ENCODE measurements at places on chromosomes 6 and 20. TPM values are rescaled to one million over a fixed set of nuclear protein-coding genes. Genes with fewer than 3 reads are reported as not detected.

The OPRM1 gene
- not detected for total RNA-seq

The LHFPL5 gene
- total RNA-seq, result not detected

The DLGAP4 gene
- total RNA-seq, result 25.9 TPM

The LY6G6F gene
- total RNA-seq, result not detected

The MCM8 gene
- 5.4 TPM for total RNA-seq

The MEI4 gene
- not detected for total RNA-seq

The TENT5A gene
- 24.9 TPM for total RNA-seq

The TFAP2D gene
- total RNA-seq, result not detected

The PACSIN1 gene
- total RNA-seq, result not detected

The GPR63 gene
- 3.0 TPM for total RNA-seq

The ZBTB12 gene
- total RNA-seq, result 13.2 TPM

The TMEM170B gene
- total RNA-seq, result 4.5 TPM

The TBXT gene
- not detected for total RNA-seq

The DUSP15 gene
- total RNA-seq, result not detected

The FLRT3 gene
- total RNA-seq, result 5.1 TPM

The MATN4 gene
- under 0.01 TPM for total RNA-seq

The SNAP25 gene
- total RNA-seq, result 4.5 TPM

The HLA-DRB5 gene
- total RNA-seq, result not detected

The MLN gene
- not detected for total RNA-seq

The SLA2 gene
- not detected for total RNA-seq

The KHDRBS2 gene
- total RNA-seq, result not detected

The PRKN gene
- total RNA-seq, result 5.6 TPM

The SIRPB2 gene
- total RNA-seq, result not detected

The SLC22A16 gene
- under 0.01 TPM for total RNA-seq

The ZSCAN31 gene
- total RNA-seq, result 5.9 TPM

The PRSS16 gene
- not detected for total RNA-seq

The OR2B6 gene
- total RNA-seq, result 0.17 TPM

The TRIM26 gene
- 22.5 TPM for total RNA-seq

The RAET1L gene
- total RNA-seq, result not detected

The IL17F gene
- not detected for total RNA-seq

The MAPK13 gene
- 7.6 TPM for total RNA-seq

The DDO gene
- 8.7 TPM for total RNA-seq

The AP5S1 gene
- total RNA-seq, result 17.8 TPM

The C6orf15 gene
- not detected for total RNA-seq

The ELOVL2 gene
- 1.0 TPM for total RNA-seq

The PXMP4 gene
- 6.3 TPM for total RNA-seq

The MAK gene
- total RNA-seq, result not detected

The COL11A2 gene
- 0.26 TPM for total RNA-seq

The DNMT3B gene
- total RNA-seq, result 1.5 TPM

The ARMC2 gene
- total RNA-seq, result 4.0 TPM

The MPIG6B gene
- total RNA-seq, result not detected

The CALHM4 gene
- not detected for total RNA-seq

The LTV1 gene
- total RNA-seq, result 17.5 TPM
